CD4-positive, alpha-beta T cell treated with Interleukin-6 at 100 ng/mL for 8 hours (primary cell): ENCODE measurements at places on chromosomes 1 and 21.

GRCh38 chr1:31936278-31936980 is 1.7 kb downstream of the PTP4A2 start:
- no peak for DNase-seq

DNA sequence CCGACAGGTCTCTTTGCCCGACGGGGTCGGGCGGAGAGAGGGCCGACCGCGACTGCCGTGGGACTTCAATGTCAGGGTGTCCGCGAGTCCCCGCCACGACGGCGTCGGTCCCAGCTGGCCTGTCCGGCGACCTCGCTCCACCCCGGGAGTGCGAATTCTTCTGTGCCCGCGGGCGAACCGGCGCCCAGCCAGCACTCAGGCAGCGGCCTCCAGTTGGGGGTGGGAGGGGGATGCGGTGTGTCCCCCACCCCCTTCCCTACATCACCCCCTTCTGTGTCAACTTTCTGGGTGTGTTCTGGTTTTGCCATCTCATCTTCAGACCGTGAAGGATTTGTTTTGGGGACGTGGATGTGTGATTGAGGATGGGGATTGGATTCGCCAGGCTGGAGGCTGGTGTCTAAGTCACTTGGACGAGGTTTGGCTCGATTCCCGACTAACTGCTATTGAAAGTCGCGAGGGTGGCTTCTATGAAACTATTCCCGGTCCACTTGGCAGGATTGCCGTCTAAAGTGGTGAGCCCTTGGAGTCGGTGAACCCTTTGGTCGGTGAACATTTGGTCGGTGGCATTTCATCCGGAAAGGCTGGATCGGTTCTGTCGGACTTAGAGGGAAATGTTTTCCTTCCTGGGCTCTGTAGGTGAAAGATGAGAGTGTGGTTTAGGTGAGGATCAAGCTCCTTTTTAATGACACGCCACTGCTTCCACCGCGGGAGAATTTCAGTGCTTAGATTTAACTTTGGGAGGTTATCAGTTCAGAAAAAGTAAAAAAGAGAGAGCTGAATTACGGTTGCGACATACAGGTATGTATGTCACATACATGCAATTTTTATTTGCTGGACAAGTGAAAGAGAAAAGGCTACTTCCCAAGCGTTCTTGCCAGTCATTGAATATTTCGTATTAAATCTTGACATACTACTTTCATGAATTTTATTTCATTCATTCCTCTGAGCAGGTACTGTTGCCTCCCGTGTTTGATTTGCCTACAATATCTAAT is 771 bp downstream of the ABCD3 start:
- peak; percentile 8 for DNase-seq

DNA sequence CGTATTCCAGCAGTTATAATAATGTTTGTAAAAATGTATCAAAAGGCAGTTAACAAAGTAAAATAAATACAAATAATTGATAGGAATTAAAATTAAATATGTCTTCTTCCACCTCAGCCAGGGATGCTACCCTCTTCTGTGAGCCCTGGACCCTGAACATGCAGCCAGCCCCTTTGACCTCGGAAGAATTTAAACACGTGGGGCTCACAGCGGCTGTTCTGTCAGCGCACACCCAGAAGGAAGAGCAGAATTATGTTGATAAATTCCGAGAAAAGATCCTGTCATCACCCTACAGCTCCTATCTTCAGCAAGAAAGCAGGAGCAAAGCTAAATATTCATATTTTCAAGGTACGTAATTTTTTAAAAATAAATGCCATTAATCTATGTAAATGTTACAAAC is 26.5 kb downstream of the UTS2 start:
- no peak for DNase-seq

DNA sequence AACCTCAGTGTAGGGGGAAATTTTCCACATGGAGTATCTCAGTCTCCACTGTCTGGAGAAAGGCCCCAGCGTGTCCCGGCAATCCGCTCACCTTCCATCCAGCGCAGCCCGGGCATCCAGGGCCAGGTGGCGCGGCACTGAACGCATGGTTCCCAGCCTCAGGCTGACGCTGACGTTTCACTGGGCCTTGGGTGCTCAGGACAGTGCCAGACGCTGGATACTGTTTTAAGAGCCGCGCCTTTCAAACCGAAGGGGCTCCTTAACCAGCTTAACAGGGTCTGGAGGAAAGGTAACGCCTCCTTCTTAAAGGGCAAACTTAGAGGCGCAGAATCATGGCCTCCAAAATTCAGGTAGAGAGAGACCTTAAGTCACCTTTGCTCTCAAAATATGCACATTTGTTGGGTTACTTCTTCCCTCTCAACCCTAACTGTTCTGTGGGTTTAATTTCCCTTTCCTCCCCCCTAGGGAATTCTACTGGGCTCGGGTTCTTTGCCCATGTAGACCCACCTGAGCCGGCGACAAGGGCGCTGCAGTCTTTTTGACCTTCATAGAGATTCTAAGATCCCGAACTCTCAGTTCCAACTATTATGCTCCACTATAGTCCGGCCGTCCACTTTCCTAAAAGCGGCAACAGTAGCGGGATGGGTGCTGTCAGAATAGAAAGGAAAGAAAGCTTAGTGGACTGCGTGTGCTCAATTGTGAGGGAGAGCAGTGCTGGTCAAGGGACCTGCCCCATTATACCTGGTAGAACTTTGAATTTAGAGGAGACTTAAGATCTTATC is 3.5 kb upstream of the LHX9 start:
- no peak for DNase-seq

GRCh38 chr1:215786997-215787396 is 219.9 kb downstream of the KCTD3 start:
- DNase-seq, result no peak

DNA sequence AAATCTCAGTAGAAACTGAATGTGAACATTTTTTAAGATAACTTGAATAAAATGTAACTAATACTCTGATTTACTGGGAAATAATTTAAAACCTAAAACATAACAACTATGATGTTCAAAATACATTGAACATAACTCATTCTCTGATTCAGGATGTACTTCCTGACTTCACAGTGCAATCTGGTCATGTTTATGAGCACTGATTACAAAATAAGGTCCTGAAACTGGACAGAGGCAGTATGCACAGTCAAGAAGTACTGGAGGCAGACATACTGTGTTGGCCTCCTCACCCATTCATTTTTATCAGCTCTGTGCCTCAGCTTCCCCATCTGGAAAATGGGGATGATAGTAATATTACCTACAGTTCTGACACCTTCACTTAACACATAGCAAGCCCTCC is 651.3 kb downstream of the PTPRC start:
- DNase-seq, result no peak

DNA sequence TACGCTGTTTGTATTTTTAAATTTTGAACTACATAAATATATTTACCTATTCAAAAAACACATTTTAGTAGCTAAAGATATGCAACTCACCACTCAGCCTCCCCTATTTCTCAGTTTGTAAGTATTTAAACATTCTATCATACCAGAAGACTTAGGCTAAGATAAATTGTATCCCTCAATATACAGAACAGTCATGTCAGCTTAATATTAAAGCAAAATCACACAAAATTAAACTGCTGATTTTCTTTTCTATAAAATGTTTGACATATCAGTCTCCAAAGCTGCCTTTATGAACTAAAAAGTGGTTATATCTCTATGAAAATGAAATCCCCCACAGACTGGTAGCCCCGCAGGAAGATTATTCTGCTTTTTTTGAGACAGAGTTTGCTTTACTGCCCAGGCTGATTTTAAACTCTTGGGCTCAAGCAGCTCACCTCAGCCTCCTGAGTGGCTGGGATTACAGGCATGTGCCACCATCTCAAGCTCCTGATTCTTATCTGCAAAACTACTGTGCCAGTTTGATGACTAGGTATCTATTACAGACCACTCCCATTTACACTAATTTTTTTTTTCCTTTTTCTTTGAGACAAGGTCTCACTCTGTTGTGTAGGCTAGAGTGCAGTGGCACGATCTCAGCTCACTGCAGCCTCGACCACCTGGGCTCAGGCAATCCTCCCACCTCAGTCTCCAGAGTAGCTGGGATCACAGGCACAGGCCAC is 37.6 kb downstream of the NRDC start:
- DNase-seq, result no peak

GRCh38 chr1:6010554-6010953 is 18.3 kb upstream of the NPHP4 start:
- DNase-seq, result no peak
